ENCODE measurements at places on chromosomes 2 and 18. TPM values are rescaled to one million over a fixed set of nuclear protein-coding genes. Genes with fewer than 3 reads are reported as not detected.

The ACKR3 gene
- 0.64 TPM for total RNA-seq

The CDH2 gene
- total RNA-seq, result 36.2 TPM

The ACVR1C gene
- total RNA-seq, result 0.81 TPM

The UGT1A6 gene
- total RNA-seq, result not detected

- H3K4me3 ChIP-seq, result no peak overlapping the region
- no peaks in the 10 kb centered on the region for H3K27me3 ChIP-seq
- H3K27ac ChIP-seq, result no peak overlapping the region
- H3K36me3 ChIP-seq, result peaks cover 92% of the 10 kb centered on the region
These were observed 48.4 kb downstream of the KDM3A start for GRCh38 chr2:86489542-86489941.

DNA sequence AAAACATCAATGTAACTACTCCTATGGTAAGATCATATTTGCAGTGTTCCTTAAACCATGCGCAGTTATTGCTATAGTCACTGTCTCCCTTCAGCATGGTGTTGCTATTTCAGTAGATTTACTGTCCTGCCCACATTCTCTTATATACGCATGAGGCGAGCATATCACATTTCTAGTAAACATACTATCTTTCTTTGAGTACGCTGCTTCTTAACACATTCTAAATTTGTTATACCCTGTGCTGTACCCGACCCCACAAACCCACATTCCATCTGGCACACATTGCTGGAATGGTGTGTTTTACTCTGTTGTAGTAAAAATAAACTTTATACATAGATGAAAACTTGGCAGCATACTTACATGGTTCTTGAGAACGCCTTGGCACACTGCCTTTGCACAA, 163.3 kb downstream of the QPCT start:
- no peaks in the 10 kb centered on the region for H3K36me3 ChIP-seq
- no peaks in the 10 kb centered on the region for H3K4me1 ChIP-seq
- no peak overlapping the region for H3K27ac ChIP-seq
- H3K4me3 ChIP-seq, result no peak overlapping the region
- H3K27me3 ChIP-seq, result no peaks in the 10 kb centered on the region

GRCh38 chr2:2837746-2838547, 506.9 kb upstream of the MYT1L start:
- no peak overlapping the region for H3K27ac ChIP-seq
- no peak overlapping the region for H3K4me3 ChIP-seq
- H3K36me3 ChIP-seq, result no peaks in the 10 kb centered on the region
- no peaks in the 10 kb centered on the region for H3K27me3 ChIP-seq

- DNase-seq, result no peak
- H3K36me3 ChIP-seq, result peaks cover 6% of the 10 kb centered on the region
- no peak overlapping the region for H3K27ac ChIP-seq
- no peaks in the 10 kb centered on the region for H3K27me3 ChIP-seq
- no peaks in the 10 kb centered on the region for H3K4me1 ChIP-seq
- H3K4me3 ChIP-seq, result no peak overlapping the region
These were observed 213.0 kb upstream of the HAAO start for GRCh38 chr2:43005245-43005974.

DNA sequence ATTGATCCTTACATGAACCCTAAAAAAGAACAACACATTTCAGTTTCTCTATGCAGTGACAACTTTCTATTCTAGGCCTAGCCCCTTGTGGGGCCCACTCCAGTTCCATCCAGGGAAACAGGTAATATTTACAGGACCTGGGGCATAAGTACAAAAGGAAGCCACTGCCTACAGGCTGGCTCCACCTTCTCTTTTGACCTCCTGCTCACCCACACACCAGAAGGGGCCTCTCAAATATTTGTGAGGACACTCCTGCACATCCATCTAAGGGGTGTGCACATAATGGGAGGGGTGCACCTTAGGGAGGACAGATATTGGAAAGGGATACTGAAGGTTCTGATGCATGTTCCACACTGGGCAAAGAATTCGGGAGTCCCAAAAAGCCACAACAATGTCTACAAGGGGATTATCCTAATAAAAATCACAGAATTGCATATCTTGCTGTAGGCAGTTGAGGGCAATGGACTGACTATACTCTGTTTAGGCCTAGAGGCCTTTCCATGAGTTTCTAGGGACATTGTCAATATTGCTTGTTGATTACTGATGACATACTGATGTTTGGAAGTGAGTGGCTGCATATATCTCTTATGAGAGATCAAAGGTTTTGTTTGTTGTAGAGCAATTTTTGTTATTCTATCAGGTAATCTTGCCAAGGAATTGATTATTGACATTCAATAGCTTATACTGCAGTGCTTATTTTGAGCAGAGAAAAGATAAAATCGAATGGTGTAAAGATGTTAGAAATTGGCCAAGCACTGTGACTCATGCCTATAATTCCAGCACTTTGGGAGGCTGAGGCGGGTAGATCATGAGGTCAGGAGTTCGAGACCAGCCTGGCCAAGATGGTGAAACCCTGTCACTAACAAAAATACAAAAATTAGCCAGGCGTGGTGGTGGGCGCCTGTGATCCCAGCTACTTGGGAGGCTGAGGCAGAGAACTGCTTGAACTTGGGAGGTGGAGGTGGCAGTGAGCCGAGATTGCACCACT, 23.8 kb upstream of the HNRNPA3 start:
- no peak overlapping the region for H3K27ac ChIP-seq
- H3K36me3 ChIP-seq, result no peaks in the 10 kb centered on the region
- H3K27me3 ChIP-seq, result no peaks in the 10 kb centered on the region
- H3K4me1 ChIP-seq, result no peaks in the 10 kb centered on the region
- no peak overlapping the region for H3K4me3 ChIP-seq

DNA sequence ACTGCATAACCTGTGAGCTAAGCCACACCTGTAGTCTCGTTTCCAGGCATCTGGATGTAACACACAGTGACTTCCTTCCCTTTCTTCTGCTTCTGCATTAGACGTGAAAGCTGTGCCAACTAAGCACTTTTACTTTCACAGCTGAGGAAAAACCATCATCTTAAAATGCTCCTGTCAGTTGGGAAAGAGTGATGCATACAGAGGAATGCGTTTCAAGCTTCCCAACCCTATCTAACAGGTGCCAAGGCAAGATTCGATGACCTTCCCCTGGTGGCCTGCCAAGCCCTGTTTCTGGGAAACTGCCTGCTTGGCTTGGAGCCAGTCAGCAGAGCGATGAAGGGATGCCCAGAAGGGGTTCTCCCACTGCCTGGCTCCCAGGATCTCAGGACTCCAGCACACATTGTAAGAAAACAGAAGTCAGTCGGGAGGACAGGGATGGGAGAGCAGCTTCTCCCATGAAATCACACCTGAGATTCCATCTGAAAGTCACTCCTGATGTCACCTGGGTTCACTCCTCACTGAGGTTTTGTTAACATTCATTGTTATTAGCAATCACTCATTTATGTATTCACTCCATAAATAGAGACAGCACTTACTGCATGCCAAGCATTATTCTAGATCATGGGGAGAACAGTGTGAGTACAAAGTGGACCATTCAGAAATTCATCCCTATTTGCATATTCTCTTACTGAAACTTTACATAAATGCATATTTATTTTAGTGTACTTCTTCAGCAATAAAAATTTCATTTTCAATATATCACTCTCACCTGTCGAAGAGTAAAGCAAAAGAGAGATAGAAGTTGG, 64.1 kb downstream of the DTNA start:
- H3K36me3 ChIP-seq, result no peaks in the 10 kb centered on the region
- no peak overlapping the region for H3K27ac ChIP-seq
- no peaks in the 10 kb centered on the region for H3K27me3 ChIP-seq
- DNase-seq, result no peak

DNA sequence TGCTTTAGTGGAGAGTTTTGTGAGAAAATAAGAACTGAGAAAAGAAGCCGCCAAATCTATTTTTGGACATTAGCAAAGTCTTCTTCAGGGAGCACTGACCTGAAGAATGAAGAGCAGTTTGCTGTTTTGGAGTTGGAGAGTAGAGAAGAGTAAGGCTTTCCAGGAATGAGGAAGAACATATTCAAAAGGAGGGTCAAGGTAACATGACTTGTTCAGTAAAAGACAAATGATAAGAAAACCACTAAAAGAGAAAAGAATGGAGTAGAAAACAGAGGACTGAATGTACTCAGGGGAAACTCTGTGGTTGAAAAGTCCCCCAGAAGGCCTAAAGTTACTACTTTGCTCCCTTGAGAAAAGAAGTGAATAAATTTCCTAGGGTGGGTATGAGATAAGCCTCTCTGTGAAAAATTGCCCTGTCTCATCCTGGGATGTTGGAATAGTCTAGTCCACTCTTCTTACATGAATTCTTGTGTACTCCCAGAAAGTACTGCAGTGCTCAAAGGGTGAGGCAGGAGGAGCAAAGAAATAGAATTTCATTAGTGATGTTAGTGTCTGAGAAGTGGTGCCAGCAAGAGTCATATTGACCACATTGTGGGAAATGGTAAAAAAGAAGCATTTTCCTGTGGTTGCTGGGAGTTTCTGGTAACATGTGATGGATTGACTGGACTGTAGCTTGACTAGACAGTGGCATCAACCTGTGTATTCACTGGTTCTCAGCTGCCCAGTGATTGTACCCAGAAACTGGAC, 27.8 kb downstream of the MBD5 start:
- no peak overlapping the region for H3K27ac ChIP-seq
- H3K27me3 ChIP-seq, result no peaks in the 10 kb centered on the region
- peaks cover 2% of the 10 kb centered on the region for H3K4me1 ChIP-seq
- DNase-seq, result no peak
- no peak overlapping the region for H3K4me3 ChIP-seq
